NCI-H1436 treated with DMSO at 0.1 percent for 48 hours (cell line): ENCODE measurements at places on chromosomes 7 and 10.

GRCh38 chr7:99037327-99037940 lies 106.5 kb downstream of the SMURF1 start:
- DNase-seq, result no peak

DNA sequence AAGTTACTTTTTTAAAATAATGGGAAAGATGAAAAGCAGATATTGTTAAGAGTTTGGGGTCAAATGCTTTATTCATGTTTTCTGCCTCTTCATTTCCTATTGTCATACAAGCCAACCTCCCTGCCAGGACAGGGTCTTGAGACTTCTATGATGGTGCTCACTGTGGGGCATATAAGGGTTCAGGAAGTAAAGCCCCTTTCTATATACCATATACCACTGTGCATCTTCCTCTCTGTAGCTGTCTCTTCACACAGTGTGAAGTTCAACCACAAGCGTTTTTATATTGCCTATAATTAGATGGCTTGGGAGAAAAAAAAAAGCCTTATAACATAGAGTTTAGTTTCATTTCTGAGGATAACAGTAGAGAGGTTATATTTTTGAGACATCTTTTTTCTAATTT lies 389.8 kb upstream of the SORCS1 start:
- no peak for DNase-seq

- DNase-seq, result no peak
Observed at GRCh38 chr10:119595676-119596515, 868 bp downstream of the TIAL1 start.

- no peak for DNase-seq
Observed at GRCh38 chr7:106175507-106175906, 63.4 kb upstream of the SYPL1 start.

- no peak for DNase-seq
Observed at GRCh38 chr10:20811131-20811530, 86.0 kb downstream of the NEBL start.

- DNase-seq, result no peak
Observed at GRCh38 chr10:26806557-26806956, 54.2 kb downstream of the ABI1 start.

DNA sequence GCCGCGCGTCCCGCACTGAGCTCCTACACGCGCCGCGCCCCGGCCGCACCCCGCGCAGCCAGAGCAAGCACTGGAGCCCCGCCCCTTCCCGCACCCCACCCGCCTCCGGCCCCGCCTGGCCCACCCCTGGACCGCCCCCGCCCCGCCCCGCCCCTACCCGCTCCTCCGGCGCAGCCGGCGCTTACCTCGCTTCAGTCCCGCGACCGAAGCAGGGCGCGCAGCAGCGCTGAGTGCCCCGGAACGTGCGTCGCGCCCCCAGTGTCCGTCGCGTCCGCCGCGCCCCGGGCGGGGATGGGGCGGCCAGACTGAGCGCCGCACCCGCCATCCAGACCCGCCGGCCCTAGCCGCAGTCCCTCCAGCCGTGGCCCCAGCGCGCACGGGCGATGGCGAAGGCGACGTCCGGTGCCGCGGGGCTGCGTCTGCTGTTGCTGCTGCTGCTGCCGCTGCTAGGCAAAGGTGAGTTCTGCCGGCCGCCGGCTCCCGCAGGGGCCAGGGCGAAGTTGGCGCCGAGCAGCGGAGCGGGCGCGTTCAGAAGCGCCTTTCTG lies at the start of gene RET:
Gene RET (plus strand): TSS at position 194 of the 545 bp plus-strand sequence. CDS start 190 bp downstream, at position 384.
- DNase-seq, result no peak

DNA sequence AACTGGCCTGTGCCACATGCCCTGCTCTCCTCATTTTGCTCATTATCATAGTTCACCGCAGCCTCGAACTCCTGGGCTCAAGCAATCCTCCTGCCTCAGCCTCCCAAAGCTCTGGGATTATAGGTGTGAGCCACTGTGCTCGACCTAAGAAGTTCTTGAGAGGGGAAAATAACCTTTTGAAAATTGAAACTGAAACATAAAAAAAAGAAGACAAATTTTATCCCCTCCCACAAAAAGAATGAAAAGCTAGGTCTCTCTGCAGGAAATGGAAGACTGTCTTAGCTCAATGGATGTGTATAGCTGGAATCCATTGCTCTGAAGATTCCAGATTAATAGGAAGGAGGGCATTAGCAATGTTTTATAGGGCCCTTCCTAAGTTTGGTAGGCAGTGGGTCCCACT lies 2.0 kb upstream of the EXOC6 start:
- DNase-seq, result no peak

- no peak for DNase-seq
Observed at GRCh38 chr10:116707981-116708380, 34.4 kb downstream of the HSPA12A start.

- no peak for DNase-seq
Observed at GRCh38 chr7:133253519-133253875, 619 bp downstream of the EXOC4 start.

DNA sequence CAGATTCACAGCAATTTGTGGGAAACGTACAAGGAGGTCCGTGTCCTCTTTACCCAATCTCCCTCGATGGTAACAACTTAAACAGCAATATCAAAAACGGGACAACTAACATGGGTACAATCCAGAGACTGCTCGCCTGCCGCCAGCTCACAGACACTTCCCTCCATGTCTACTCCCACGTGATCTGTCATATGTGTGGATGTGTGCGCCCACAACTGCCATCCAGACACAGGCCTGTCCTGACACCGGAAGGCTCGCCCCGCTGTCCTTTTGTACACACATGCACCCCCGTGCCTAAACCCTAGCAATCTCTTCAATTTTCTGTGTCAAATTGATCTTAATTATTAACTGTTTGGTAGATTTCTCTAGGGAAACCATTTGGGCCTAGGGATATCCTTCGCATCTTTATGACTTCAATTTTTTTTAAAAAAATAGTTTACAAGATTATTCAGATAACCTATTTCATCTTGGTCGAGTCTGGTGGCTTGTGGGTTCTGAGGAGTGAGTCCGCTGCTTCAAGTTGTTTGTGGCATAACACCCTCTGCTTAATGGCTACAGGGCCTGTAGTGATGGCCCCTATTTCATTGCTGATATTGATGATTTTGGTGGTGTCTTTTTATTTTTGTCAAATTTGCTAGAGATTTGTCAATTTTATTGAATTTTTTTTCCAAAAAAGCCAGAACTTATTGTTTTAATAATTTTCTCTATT lies 260.6 kb downstream of the MAD1L1 start:
- DNase-seq, result no peak

- DNase-seq, result no peak
Observed at GRCh38 chr7:41822259-41822817, 119.4 kb upstream of the INHBA start.

DNA sequence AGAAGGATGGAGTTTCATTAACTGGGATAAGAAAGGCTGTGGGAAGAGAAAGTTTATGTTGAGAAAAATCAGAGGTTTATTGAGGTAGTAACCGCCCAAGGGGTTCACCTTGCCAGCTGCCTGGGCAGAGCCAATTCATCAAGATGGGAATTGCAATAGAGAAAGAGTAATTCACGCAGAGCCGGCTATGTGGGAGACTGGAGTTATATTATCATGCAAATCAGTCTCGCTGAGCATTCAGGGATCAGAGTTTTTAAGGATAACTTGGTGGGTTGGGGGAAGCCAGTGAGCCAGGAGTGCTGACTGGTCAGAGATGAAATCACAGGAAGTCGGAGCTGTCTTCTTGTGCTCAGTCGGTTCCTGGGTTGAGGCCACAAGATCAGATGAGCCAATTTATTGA lies 70.6 kb downstream of the MALRD1 start:
- no peak for DNase-seq

- DNase-seq, result peak; percentile 33
Observed at GRCh38 chr10:122476333-122476695, 15.0 kb downstream of the HTRA1 start.

DNA sequence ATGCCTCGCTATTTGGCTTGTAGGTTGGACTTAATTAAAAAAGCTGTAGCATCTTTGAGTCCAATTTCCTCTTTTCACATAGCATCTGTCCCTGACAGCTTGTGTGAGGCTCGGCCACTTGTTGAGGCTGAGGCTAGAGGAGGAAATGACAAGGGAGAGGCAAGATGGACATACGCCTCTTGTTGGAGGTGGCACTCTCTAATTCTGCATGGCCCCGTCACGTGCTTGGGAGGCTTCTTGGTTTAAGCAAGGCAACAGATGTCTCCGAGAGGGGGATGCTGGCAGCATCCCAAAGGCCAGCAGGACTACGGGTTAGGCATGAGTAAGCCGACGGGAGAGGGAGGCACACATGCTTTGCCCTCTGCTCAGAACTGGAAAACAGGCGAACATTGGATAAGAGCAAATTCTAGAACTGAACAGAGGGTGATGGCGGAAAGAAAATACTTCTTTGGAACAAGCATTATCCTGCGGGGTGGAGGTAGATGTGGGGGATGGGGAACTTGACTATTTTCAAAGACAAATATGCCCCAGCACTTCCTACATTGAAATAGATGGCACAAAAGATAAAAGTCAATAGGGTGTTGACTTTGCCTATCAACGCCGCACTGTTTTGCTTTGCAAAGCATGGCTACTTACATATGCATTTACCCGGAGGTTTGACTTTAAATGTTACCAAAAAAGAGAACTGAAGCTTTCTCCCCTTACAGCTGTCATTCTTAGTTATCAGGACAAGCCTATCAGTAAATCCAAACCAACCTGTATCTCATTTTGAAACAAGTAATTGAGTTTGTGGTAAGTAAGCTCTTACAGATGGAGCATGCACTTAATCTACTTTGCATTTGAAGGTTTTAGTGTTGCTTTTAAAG lies 94.8 kb downstream of the CHN2 start:
- no peak for DNase-seq

DNA sequence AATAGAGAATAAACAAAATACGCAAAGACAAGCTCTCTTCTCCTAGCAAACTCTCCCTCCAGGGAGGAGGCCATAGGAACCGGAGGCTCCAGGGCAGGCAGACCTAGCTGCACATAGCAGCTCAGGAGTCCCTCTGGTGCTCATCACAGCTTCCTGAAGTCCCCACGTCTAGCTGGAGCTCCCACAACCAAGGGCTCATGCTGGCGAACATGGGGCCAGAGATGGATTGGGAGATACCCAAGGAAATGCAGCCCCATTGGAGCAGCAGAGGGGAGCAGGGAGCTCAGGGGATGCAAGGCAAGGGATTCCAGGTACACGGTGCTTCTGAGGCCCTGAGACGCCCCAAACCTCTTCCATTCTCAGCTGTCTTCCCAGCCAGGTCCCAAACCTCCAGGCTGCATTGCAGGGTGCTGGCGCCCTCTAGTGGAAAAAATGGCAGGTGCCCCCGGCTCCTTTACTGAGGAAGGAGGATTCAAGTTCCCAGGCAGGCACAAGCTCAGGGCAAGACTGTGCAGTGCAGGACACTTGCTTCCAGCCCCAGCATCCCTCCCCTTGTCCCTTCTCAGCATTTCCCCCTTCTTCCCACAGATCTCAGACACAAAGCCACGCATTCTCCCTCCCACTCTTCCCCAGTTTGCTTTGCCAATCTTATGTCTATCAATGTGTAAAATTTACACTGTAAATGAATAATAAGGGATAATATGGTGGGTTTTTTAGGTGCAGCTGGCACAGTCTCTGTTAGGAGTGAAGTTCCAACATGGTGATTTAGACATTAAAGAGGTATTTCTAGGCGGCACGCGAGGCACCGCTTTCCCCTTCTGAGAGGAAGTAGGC lies 46.2 kb downstream of the GPAM start:
- peak; percentile 3 for DNase-seq

- no peak for DNase-seq
Observed at GRCh38 chr7:26291699-26292538, at the start of gene SNX10. Gene SNX10, plus strand, starts transcription at chr7:26291862. Its CDS starts 54,581 bp downstream, at chr7:26346443.

DNA sequence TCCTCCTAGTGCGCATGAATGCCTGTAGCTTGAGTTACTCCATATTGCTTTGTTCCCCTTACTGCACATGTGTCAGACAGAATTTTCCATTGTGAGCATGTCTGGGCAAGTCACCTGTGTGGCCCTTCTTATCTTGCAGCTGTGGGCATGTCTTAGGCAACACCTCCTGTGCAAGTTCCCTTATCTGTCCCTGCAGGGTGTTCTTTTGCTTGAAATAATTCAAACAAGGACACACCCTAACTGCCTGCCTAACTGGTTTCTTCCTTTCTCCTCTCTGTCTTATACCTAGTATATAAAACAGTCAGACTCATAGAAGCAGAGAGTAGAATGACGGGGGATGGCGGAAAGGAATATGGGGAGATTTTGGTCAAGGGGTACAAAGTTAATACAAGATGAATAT lies 421.1 kb upstream of the SORCS1 start:
- no peak for DNase-seq

- DNase-seq, result no peak
Observed at GRCh38 chr7:55022002-55022985, 3.5 kb downstream of the EGFR start.

DNA sequence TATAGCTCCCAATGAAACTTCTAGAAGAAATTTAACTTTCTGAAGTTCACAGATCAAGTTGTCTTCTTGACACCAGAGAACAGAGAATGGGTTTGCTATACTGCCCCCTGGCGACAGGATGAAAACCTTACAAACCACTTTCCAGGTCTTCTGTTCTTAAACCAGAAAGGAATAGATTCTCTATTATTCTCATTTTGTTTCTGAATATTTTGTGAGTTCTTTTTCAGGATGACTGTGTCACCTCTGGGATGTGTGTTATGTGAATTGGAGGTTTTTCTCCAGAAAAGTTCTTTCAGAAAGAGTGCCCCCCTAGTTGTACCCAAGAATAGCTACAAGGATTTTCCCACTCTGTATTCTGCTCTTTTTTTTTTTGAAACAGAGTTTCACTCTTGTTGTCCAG lies 6.3 kb downstream of the IFT22 start:
- DNase-seq, result no peak

- no peak for DNase-seq
Observed at GRCh38 chr7:123191132-123191531, 8.6 kb downstream of the SLC13A1 start.

- DNase-seq, result no peak
Observed at GRCh38 chr10:117504562-117504961, 38.0 kb upstream of the EMX2 start.

DNA sequence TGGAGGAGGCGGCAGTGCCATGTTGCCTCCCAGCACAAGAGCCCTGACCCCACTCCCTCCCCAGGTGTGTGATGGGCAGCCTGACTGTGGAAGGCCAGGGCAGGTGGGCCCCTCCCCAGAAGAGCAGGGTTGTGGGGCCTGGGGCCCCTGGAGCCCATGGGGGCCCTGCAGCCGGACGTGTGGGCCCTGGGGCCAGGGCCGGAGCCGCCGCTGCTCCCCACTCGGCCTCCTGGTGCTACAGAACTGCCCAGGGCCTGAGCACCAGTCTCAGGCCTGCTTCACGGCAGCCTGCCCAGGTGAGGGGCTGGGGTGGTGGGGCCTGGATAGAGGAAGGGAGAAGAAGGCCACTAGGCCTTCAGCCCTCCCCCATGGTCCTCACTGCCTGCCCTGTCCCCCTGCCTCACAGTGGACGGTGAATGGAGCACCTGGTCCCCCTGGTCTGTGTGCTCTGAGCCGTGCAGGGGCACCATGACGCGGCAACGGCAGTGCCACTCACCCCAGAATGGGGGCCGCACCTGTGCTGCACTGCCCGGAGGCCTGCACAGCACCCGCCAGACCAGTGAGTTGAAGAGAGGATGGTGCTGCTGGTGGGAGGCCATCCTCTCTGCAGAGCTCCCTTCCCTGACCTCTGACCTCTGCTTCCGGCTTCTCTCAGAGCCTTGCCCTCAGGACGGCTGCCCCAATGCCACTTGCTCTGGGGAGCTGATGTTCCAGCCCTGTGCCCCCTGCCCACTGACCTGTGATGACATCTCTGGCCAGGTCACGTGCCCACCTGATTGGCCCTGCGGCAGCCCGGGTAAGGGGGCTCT lies 18.2 kb upstream of the ZNF467 start:
- DNase-seq, result no peak
